ENCODE measurements at places on chromosomes 3 and 15.

DNA sequence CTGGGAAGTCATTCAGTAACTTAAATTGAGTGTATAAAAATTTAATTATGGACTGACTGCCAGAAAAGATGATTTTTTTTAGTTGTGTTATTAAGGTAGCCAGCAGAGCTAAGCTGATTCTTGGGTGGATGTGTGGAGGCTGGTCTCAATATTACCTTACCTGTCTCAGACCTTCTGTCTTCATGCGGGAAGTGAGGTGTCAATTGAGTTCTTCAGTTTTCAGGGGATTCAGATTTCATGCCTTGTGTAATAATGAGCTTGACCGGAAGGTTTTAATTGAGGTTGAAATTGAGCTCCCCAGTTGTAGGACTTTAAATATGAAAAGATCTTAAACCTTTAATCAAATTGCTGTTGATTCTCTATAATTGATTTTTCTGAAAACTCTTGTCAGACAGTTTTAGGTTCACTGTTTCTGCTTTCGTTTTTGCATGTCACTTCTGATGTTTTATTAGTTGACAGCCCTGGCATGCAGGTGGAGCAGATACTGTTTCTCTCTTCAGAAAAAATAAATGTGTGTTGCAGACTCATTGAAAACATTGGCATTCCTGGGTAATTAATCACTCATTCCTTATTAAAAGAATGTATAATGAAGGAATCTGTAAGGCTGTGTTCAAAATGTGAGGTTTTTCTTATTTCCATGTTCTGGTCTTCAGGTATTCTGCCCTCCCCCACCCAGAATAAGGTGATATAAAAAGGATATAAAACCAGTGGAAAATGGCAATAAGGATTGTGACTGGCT, 54.5 kb downstream of the PSMD6 start:
- no peak for DNase-seq

GRCh38 chr15:76345880-76346668, 9.5 kb downstream of the ISL2 start:
- DNase-seq: no peak

GRCh38 chr3:35919160-35919559, 279.8 kb downstream of the ARPP21 start:
- DNase-seq: no peak

DNA sequence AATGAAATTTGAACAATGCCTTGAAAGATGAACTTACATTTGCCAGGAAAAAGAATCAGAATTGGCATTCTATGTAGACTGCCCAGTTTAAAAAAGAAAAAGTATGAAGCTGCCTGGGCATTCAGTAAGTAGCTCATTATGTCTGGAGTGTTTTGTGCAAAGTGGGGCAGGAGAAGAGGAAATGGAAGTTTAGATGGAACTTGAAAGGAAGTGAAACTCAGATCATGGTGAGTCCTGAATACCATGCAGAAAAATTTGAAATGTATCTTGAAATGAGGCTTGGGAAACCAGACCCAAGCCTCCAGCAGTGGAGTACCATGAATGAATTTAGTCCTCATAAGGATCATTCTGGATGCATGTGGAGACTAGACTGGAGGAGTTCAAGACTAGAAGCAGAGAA, 4.8 kb upstream of the MORC1 start:
- DNase-seq: no peak

DNA sequence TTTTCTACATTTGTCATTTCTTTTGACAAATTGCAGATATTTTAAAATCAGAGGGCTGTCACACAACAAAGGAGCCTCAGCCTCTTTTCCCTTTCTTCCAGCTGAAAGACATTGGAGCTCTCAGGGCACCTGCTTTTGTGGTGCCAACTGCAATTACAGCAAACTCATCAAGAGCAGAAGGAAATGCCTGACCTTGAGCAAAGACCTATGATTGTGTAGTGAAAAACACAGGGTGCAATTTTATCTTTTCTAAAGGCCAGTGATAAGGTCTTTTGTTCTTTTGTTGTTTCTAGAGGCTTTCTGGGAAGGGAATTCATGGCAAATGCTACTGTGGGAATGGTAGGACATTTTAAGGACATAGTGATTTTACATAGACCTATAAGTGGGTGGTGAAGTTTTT, 214.3 kb downstream of the OXSM start:
- DNase-seq: no peak

DNA sequence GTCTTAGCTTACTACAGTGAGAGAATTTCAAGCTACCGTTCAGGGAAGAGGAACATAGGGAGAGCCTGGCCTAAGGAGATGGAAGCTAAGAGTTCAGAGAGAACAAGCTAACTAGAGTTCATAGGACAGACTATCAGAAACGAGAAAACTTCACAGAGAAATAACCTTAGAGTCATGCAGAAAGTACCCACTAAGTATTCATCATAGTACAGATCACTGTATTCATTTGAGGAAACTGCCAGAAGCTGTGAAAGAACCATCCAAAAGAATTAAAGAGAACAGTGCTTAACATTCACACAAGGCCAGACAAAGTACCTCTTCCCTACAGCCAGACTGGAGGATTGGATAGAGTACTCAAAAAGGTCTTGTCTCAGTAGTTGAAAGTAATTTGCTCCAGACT, 15.2 kb upstream of the GBE1 start:
- no peak for DNase-seq

GRCh38 chr3:170414202-170414663, 4.4 kb upstream of the CLDN11 start:
- peak; percentile 99 for DNase-seq

DNA sequence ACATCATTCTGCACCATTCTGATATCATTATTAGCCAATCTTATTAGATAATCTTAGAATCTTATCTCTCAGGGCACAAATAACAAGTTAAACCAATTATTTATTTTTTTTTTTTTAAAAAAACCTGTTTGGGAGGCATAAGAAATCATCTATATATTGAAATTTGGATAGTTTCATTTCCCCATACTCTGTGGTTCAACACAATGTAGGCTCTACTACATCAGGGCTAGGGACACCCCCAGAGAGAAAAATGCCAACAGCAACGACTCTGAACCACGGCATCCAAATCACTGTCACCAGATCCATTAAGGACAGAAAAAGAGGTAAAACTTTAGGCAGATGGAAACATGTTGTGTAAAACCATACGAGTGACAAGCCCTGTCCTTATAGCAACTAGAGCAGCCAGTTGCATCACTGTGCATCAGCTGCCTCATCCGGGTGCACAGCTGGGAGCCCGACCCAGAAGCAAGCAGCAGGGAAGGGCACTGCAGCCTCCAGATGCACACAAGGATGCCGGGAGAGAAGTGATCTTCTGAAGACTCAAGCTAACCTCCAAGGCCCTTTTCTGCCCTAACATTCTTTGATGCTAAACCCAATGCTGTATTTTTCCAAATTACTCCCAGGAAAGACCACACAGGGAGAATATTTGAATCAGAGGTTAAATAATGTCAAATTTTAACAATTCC, 381.1 kb downstream of the CTNNB1 start:
- no peak for DNase-seq

GRCh38 chr3:124362455-124362854, 367.8 kb upstream of the UMPS start:
- DNase-seq: no peak

GRCh38 chr15:85906640-85907039, 111.9 kb upstream of the KLHL25 start:
- no peak for DNase-seq
